CD14-positive monocyte (primary cell): ENCODE measurements at places on chromosomes 4 and X.

DNA sequence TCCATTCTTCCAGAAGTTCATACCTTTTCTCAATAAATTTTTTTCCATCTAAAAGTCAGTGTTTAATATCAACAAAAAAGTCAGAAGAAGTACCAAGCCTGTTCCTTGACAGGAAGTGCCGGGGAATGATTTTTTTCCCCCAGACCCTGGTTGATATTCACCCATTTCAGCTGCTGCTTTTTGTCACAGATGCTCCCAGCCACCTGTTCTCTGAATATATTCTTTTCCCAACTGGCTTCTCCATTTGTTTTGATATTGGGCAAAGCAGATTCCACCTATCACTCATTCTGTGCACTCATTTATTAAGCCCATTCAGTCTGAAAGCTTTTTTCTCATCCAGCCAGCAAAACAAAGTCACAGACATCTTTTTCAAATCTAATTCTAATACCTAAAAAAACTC, 139.9 kb downstream of the FRMPD4 start:
- no peak for DNase-seq

DNA sequence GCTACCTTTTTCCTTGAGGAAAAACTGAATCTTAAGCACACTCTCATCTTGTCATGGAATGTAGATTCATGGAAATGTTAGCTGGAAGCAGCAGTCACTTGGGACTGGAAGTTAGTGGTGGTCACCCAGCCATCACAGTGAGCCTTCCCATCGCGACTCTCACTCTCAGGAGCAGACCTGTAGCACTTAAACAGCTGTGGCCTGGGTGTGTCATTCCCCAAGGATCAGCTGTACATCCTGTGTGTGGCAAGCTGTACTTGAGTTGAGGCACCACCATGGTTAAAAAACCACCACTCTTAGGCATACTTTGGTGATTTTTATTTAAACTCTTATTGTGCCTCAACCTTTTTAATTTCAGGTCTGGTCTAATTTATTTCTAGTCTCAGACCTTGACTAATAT, 46.7 kb downstream of the JADE1 start:
- DNase-seq: no peak

GRCh38 chr4:133188433-133189146, 39.5 kb downstream of the PCDH10 start:
- DNase-seq: no peak

GRCh38 chrX:145715641-145716138, 101.9 kb upstream of the SLITRK2 start:
- no peak for DNase-seq

GRCh38 chr4:82372517-82373485, 990 bp downstream of the HNRNPD start:
- peak; percentile 20 for DNase-seq

DNA sequence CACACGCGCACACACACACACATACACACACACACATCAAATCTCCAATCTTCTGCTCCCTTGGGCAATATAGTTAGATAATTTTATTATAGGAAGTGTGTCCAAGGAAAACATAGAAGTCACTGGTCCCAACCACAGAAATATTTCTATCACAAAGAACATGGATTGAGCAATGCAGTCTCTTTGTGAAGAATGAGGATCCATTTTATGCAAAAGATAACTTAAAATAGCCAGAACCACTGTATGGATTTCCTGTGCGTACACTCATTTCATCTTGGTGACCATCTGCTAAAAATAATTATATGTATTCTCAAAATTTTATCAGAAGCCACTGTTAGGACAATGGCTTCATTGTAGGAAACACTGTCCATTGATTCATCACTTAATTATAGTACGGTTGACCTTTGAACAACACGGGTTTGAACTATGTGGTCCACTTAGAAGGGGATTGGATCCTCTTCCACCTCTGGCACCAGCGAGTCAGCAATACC, 169.6 kb upstream of the MXRA5 start:
- no peak for DNase-seq

DNA sequence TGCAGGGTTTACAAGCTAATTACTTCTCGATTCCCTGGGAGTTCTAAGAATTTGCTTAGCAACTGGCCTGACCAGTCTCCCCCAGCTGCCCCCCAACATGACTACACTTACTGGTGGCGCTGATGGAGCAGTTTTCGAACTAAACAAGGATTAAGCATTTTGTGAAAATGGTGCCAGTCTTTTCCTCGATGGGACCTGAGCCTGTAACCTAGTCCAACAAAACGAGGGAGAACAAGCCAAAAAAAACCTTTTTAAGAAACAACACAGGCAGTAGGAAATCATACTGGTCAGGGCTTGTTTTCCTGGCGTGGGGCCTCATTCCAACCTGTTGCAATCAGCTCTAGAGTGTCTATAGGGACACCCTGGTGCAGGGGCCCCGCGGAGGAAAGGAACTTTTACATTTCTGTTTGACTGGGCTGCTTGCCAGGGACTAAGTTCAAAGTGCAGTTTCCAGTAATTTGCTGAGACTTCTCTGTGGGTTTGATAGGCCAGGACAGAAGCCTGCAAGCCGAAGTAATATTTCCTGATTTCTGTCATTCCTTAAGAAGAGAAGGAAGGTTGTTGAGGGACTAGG, 158.7 kb downstream of the SPRY1 start:
- no peak for DNase-seq

- DNase-seq: no peak
Observed at GRCh38 chrX:64097891-64098290, 107.6 kb downstream of the AMER1 start.

DNA sequence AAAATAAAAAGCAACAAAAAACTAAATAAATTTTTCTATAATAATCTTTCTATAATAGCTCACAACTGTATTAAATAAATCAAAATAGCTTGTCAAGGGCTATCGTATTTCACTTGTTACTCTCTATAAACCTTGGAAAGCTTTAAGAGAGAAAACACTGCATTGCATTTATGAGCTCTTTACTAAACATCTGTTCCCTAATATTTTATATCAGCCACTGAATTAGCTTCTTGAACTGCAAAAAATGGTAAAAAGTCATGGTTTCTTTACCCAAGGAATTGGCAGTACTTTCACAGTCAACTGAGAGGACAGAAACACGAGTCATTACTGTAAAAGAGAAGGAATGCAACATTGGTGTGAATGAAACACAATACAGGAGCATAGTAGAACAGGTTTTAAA, 671.2 kb downstream of the PCDH18 start:
- no peak for DNase-seq

- DNase-seq: no peak
Observed at GRCh38 chrX:110691446-110691845, 104.2 kb downstream of the CHRDL1 start.

DNA sequence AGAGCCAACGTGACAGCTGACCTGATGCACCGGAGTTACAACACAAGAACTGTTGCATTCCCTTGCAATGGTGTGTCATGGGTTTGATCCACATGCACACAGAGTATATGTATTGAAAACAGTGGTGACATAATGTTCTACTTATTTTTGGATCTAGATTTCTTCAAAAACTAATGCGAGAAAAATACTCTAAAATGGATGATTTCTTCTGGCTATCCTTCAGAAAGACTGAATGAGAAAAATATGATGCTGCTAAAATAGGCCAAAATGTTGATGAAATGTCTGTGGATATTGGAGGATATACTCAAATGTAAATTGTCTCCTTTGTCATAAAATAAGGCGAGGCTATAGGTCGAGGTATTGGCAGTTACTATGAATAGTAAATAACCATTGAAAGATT, 30.4 kb downstream of the LIMCH1 start:
- DNase-seq: no peak
